ENCODE measurements at places on chromosomes 3 and 15. TPM values are rescaled to one million over a fixed set of nuclear protein-coding genes. Genes with fewer than 3 reads are reported as not detected.

MYNN gene
- 28.3 TPM for total RNA-seq

FAM174B gene
- total RNA-seq: 1.00 TPM

NPAP1 gene
- total RNA-seq: not detected

PARP15 gene
- under 0.01 TPM for total RNA-seq

FES gene
- total RNA-seq: 33.5 TPM

CCDC12 gene
- total RNA-seq: 30.6 TPM

MAP1A gene
- total RNA-seq: 90.5 TPM

GOLGA8S gene
- under 0.01 TPM for total RNA-seq

KLHL40 gene
- not detected for total RNA-seq

SLC28A2 gene
- total RNA-seq: not detected

MYO5A gene
- 70.7 TPM for total RNA-seq

LDHAL6B gene
- not detected for total RNA-seq
